ENCODE measurements at places on chromosomes 6 and 20.
A peak's percentile ranks its signal among the peaks of the same experiment; 100 is the strongest.

DNA sequence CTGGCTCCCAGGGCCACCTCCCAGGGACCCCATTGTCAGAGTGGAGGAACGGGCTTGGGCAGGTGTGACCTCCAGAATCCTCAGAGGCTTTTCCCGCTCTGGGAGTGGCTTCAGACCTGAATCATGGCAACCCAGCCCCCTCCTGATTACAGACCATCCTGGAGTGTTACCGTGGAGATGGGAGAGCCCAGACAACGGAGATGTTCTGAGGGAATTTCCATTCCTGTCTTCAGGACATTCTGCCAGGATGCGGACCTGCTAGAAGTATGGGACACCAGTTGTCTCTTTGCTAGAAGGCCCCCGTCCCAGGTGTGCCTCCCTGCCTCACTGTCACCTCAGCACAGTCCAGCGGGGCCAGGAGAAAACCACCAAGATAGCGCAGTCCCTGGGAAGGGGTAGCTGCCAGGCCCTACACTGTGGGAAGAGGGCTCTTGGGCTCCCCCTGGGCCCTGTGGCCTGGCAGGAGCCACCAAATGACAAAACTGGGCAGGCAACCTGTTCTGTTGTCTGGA, 109.9 kb downstream of the PSMB1 start:
- no peak for DNase-seq

GRCh38 chr6:122322824-122323223, 76.6 kb upstream of the HSF2 start:
- no peak for DNase-seq

GRCh38 chr6:112117554-112117953, 30.2 kb downstream of the FAM229B start:
- no peak for DNase-seq

GRCh38 chr6:33817489-33817888, 13.7 kb upstream of the MLN start:
- DNase-seq: no peak

DNA sequence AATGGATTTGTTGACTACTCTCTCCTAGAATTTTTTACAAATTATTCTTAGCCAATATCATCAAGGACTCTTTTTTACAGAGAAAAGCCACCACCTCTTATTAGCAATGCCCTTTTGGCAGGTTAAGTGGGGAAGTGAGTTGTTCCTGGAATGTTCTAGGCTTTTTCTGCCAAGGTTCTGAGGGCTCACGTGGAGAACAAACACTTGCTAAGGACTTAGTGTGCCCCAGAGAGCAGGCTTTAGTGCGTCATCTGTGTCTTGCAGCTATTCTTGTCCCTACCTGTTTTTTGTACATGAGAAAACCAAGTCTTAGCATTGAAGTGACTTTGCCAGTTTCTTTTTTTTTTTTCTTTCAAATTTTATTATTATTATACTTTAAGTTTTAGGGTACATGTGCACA, 33.5 kb downstream of the CFAP61 start:
- no peak for DNase-seq

- no peak for DNase-seq
These were observed 35.6 kb upstream of the TGM2 start for GRCh38 chr20:38200646-38201045.

GRCh38 chr6:132132924-132133639, 181.9 kb upstream of the CCN2 start:
- peak; percentile 42 for DNase-seq

DNA sequence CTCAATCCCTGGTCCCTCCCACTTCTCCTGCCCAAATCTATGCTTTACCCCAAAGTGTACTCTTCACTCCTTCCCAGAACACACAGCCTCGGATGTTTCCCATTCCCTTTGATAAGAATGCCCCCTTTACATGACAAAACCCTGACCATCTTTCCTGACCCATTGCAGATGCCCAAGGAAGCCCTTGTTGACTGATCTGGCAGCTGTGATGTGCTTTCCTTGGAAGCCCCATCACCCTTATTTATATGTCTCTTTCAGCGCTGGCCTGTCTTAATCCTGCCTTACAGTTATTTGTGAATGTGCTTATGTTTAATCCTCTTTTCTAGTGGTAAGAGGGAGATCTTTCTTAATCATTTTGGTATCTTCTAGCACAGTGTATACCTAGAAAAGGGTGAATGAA, 523.1 kb downstream of the CD83 start:
- no peak for DNase-seq

DNA sequence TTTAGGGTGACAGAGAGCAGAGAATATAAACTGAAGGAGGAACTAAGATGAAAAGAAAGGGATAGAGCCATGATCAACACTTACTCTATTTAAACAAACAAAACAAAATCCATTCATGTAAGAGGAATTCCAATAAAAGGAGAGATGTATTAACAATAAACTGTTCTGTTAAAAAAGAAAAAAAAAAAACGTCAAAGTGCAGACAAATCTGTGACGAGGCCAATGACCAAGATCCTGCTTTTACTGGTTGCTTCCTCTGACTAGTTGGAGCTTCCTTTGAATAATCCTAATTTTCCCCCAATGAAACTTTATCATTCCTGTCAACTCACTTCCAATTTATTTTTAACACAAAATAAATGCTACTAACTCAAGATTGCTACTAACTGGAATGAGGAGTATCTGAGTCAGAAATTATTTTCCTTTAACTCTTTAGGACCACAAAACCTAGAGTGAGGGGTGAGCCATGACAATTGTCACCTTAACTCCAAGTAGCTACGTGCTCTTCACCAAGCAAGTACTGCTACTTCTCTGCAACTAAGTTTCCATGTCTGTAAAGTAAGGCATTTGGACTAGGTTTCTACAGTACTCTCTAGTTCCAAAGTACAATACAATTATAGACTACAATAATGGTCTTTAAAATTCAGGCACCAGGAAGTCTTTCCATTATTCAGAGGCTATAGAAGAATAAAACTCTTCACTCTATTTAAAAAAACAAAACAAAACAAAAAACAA, 152.0 kb downstream of the PTPRK start:
- peak; percentile 43 for DNase-seq

DNA sequence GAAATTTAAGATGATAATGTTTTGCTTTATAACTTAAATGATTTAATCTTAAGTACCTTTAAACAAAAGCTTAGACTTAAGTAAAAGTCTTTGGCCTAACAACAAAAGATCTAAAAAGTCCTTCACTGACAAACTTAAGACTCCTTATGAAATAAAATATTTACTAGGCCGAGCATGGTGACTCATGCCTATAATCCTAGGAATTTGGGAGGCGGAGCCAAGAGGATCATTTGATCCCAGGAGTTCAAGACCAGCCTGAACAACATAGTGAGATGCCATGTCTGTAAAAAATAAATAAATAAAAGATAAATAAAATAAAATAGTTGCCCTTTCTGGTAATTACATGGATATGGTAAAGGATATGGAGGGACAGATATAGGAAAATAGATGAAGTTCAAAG, 12.4 kb downstream of the KATNA1 start:
- DNase-seq: no peak

DNA sequence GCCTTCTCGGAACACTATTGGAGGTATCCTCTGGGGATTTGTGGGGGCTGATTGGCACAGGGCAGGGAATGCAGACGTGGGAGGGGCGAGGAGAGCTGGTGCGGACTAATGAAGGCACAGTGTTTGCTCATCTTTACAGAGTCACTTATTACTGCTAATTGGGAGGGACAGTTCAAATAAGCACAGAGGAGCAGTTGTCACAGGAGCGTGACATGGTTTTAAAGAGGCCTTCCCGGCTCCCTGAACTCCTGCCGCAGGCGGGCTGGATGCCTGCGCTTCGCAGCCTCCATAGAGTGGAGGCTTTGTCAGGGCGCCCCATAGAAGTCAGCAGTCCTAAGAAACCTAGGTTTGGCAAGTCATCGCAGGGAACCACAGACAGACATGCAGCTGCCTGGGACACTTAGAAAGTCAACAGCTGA, 149.6 kb downstream of the LINC00237 start:
- no peak for DNase-seq

DNA sequence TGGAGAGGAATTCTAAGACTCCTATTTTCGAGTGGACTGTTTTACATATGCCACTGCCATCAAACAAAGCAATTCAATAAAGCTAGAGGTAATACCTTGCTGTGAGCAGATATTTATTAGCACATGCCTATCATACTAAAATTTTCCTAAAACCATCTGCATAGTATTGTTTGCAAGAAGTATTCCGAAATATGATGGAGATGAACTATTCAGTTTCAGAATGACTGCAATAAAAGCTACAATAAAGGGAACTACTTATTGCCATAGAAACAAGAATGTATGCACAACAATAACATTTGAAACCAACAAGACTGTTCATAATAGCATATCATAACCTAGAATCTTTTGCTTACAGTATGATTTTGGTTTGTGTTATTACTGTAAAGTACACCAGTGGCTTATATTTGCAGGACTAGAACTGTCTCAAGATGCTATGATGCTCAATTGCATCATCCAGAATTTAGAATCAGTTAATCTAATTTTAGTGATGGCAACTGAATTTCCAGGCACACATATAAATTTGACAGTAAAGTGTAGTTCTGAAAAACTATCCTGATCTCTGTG, 144.3 kb downstream of the GRIK2 start:
- DNase-seq: no peak

- no peak for DNase-seq
These were observed 10.6 kb downstream of the ACSS2 start for GRCh38 chr20:34887023-34887422.

DNA sequence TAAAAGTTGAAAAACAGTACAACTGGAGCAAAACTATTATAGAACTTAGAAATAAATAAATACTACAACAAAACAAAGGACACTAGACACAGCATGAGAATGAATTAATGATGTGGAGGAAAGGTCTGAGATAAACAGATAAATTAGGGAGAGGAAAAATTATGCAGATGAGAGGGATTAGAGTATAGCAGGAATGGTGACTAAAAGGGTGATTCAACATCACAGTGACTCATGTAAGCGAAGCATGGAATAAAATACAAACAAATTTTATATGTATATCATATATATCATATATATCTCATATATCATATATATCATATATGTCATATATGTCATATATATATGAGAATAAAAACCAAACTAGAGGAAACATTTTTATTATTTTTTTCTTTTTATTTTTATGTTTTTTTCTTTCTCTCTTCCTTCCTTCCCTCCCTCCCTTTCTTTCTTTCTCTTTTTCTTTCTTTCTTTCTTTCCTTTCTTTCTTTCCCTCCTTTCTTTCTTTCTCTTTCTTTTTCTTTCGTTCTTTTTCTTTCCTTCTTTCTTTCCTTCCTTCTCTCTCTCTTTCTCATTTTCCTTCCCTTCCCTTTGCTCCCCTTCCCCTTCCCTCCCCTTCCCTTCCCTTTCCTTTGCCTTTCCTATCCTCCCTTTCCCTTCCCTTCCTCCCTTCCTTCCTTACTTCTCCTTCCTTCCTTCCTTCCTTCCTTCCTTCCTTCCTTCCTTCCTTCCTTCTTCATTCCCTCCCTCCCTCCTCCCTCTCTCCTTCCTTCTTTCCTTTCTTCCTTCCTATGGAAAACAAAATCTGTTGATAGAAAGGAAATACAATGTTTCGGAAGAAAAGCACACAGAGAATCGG, 1014.6 kb downstream of the GRIK2 start:
- no peak for DNase-seq

- DNase-seq: no peak
These were observed 122.5 kb downstream of the COL9A1 start for GRCh38 chr6:70180183-70180900.

GRCh38 chr6:167409079-167409478, 84.2 kb downstream of the TTLL2 start:
- DNase-seq: no peak

DNA sequence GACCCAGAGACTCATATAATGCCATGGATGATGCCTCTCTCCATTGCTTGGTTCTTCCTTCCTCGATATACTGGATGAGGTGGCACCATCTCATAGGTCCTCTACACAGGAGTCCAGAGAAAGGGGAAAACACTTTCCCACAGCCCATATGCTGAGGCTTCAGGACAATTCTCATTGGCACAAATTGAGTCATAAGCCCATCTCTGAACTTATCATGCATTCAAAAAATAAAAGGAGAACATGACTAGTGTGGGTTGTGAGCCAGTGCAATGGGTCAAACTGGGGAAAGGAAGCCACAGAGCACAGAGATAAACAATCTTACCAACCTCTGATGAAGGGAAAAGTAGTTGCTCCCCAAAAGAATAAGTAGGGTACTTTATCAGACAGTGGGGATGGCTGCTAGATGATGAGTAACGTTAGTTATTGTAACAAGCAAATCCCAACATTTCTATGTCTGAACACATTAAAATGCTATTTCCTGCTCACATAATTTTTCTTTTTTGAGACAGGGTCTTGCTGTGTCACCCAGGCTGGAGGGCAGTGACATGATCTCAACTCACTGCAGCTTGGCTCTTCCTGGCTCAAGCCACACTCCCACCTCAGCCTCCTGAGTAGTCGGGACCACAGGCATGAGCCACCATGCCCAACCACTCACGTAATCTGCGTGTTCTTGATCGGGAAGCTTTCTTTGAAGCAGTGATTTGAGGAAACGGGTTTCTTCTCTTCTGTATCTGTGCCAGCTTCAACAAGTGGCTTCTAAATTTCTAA, 27.0 kb downstream of the SOD2 start:
- peak; percentile 47 for DNase-seq

GRCh38 chr6:132140189-132140588, 189.0 kb upstream of the CCN2 start:
- no peak for DNase-seq

- no peak for DNase-seq
These were observed 414.0 kb downstream of the MAFB start for GRCh38 chr20:40274912-40275533.

DNA sequence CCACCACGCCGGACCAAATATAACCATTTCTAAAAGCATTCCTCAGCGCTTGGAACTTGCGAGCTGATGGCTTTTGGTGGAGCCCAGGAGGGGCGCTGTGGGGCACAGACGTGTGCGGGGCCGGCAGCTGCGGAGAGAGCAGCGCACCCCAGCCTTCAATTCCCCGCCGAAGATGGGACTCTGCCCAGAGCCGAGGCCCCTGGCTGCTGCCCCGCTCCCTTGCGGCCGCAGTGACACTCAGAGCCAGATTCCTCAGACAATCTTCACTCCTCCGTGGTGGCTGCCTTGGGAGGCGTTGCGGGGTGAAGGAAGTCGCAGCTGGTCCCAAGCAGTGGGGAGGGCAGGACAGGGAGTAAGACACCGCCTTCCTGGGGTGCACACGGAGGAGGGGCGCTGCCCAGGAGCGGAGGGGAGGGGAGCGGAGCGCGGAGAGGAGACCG, 87.7 kb downstream of the TMEM242 start:
- peak; percentile 42 for DNase-seq

DNA sequence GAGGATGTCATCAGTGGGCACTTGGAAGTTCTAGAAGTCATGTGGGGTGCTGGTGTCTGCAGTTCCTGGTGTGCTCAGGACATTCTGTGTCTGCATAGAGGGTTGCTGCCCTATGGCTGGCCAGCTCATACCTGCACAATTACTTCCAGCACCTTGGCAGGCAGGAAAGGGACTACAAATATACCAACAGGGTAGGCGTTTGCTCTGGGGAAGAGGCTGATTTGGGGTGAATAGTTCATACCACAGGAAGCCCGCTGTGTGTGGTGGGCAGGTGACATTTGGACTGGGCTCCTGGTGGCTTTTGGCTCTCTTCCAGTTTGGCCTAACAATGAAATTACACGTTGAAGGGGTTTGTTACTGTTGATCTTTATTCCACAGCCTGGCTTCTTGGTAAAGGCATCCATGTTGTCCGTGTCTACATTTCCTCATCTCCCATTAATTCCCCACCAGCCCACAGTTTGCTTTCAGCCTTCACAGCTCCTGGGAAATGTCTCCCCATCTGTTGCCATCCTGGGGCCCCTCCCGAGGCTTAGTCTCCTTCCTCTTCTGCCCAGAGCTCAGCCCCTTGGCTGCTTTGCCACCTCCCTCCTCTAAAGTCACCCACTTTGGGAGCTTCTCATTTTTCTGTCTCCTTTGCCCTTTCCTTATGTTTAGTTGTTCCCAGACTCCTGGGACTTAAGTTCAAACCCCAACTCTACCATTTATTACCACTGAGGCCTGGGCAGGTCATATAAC, 88.1 kb downstream of the RSPH3 start:
- no peak for DNase-seq

All from SJSA1 (cell line).